ENCODE measurements at places on chromosomes 11 and 22.
A peak's percentile ranks its signal among the peaks of the same experiment; 100 is the strongest.

GRCh38 chr11:123616505-123617198 lies 37.8 kb downstream of the SCN3B start:
- no peak for DNase-seq

DNA sequence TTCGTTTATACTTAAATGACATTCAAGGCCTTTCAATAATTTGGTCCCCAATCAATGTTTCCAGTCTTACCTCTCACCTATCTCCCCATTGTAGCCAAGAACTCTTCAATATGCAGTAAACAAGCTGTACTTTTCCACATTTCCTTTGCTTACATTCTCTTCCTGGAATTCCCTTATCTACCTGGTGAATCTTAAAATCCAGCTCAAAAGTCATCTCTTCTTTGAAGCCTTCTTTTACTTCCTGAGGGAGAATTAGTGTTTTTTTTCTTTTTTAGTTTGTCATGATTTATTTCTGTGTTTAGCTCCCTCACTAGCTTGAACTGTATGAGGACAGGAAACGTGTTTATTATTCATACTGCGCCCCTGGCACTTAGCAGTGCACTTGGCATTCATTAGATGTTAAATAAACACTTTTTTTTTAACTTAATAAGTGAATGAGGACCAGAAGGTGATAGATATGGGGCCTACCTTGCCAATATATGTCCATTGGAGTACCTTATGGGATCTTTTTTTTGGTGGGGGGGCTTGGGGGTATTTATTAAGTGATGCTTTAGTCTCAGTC lies 4.9 kb upstream of the PTS start:
- DNase-seq: no peak

GRCh38 chr11:102447193-102447592 lies 5.4 kb downstream of the TMEM123 start:
- DNase-seq: no peak

DNA sequence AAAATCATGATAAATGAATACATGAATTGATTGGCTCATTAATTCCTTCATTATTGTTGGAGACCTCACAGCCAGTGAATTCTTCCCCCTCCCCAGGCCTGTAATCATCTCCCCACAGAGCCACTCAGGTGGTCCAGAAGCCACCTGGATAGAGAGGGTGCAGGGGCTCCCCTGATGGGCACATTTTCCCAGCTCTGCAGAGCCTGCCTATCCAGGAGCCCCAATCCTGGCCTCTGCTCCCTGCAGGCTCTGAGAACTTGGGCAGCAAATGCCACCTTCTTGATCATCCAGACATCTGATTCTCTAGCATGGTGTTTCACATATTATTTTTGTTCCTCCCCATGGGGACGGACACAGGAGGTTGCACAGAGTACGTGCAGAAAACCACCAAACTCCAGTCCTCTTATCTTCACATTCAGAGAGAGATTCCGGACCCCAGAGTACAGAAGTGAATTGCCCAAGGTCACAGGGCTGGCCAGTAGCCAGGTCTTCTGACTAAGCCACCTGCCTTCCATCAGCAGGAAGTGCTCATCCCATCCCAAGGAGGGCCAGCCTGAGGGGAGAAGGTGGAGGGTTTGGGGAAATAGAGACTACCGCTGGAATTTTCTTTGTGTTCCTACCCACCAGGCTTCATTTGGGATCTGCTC lies 348.0 kb downstream of the BUD13 start:
- no peak for DNase-seq

- DNase-seq: no peak
Observed at GRCh38 chr11:12512132-12512531, 134.8 kb downstream of the PARVA start.

DNA sequence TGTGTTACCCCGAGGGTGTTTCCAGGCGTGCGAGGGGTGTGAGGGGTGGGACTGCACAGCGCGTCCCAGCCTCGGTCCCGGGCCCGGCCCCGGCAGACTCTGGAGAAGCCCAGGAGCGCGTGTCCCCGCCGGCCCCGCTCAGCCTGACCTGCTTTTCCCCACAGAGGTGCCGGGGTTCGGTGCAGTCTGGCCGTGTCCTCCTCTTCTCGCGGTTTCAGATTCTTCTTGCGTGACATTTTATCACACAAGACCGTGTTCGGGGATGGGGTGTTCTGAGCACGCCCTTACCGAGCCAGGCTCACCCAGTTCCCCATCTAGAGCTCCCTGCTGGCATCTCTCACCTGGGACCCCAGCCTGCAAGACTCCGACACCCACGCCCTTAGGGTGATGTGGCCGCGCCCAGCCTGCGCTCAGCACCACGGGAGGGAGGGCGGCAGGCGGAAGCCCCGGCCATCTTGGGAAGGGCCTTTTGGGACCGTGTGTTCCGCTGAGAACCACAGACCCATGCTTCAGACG lies 775.6 kb downstream of the BRD1 start:
- peak; percentile 15 for DNase-seq

DNA sequence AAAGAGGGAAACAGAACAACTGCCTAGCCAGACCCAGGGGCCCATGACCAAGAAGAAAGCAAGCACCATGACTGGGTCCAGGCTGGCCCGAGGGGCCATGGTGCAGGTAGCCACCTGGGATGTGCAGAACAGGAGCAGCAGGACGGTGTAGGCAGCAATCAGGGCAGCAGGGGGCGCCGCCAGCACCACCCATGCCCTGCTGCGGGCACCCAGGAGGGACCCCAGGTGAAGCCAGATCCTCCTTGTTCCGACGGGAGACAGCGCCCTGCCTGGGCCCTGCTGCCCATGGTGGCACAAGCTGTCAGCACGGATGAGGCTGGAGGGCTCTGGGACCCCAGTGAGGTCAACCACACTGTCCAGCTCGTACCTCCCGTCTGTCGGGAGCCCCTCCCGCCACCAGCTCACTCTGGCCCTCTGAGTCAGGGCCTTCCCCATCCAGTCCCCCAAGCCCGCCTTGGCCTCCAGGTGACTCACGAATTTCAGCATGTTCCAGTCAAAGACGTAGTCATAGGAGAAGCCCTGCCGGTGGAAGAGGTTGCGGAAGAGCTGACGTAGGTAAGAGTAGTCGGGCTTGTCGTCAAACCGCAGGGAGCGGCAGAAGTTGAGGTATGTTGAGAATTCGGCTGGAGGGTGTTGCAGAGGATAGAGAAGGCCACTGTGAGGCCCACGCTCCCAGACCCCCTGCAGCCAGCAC lies 18.8 kb downstream of the CSNK1E start:
- peak; percentile 36 for DNase-seq

- no peak for DNase-seq
Observed at GRCh38 chr11:46475926-46476545, 84.5 kb upstream of the CHRM4 start.

GRCh38 chr22:25645266-25645665 lies 80.8 kb downstream of the GRK3 start:
- no peak for DNase-seq

GRCh38 chr11:656426-656825 lies 19.4 kb downstream of the DRD4 start:
- no peak for DNase-seq

DNA sequence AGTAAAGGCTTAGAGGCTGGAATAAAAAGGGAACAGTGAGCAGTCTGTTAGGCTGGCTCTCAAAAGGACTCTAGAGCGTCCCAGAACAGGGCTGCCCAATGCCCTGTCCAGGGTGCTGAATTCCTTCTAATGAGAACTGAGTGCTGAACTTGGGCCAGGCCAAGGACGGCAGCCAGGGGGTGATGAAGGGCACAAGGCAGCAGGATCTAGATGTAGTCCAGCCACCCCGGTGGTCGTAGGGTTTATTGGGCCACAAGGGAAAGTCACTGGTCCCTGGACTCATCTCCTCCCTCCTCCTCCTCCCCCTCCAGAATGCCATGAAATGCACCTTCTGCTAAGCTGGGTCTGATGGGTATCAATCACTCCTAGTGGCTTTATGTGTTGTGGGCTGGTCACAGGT lies 19.2 kb downstream of the NPTXR start:
- DNase-seq: no peak

- no peak for DNase-seq
Observed at GRCh38 chr11:113504071-113504470, 28.9 kb upstream of the DRD2 start.

DNA sequence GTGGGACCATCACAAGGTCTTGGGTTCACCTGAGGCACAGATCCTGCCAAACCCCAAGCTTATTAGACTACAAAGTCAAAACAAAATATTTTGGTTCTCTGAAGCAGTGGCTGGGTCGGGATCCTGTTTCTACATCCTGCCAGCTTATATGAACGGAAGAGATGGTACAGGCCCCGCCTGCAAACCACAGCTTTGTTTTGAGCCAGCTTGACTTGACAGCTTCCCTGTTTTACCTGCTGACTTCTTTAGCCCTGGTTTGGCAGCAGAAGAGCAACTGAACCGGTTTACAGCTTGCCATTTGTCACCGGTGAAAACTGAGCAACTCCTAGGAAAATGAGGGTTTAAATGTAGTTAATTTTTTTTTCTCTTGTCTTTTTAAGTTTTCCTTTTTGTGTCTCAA lies 11.4 kb downstream of the PACS1 start:
- DNase-seq: peak; percentile 67

DNA sequence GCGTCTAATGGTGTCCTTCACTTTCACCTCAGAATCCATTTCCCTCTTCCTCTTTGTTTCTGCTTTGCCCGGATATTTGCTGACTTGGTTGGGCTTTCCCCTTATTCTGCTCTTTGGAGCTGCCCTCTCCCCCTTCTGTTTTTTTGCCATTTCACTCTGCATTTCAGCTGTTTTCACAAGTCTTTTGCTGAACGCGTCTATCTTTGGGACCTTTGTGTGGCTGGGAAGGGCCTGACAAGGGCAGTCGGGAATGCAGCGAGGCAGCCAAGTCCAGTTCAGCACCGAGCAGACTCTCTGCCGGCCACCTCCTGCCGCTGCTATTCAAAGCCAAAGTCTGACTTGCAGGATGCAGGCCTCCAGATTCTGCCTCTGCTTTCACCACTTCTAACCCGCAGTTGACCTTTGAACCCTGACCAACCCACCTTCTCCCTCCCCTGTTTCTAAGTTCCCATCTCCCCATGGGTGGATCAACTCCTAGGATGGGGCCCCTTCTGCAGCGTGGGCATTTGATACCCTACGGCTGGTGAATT lies 38.2 kb downstream of the FEZ1 start:
- no peak for DNase-seq

- DNase-seq: no peak
Observed at GRCh38 chr11:45048870-45049691, 97.4 kb upstream of the PRDM11 start.

DNA sequence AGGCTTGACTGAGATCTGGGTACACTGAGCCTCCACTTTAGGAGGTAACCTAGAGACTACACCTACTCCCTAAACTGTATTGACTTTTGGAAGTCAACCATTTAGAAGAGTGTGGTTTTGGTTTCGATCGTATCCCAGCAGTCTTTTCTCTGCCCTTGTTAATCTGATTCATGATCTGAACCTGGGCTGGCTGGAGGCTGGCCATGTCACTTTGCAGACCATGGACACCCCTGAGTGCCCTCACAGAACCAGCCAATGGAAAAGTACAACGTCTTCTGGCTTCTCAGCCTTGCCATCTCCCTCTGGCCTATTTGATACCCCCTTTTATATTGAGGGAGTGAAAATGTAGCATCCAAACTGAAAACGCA lies 10.8 kb downstream of the EHF start:
- DNase-seq: no peak

DNA sequence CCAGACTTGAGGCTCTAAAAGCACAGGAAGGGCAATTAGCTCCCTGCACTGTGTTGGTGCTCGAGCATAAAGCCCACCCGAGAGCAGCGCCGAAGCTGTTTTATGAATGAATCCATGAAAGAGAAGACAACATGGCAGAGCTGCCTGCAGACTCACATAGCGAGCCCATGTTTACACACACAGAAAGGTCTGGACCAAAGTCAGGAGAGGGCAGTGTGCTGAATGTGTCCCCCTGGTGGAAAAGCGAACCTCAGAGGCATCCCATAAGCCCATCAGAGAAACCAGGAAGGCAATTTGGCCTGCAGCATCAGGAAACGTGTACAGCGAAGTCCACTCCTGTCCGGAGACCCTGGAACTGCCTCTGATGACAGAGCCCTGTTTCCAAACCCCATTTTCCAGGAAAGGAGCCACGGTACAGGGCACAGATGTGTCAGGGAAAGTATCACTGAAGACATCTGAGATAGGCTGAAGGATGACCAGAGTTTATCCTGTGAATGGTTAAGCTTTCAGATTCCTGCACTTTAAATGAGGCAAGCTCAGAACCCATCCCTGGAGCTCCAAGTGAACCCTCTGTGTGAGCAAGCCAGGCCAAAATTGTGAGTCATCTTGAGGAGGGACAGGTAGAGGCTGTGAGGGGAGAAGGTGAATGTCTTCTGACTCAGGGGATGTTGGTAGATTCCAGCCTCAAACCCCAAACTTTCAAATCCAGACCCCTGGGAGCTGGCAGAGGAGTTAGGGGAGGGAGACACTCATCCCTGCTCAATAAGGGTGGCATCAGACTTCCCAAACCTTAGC lies 36.9 kb downstream of the CHRDL2 start:
- no peak for DNase-seq

GRCh38 chr22:50531962-50532674 lies 2.3 kb upstream of the TYMP start:
- no peak for DNase-seq

- DNase-seq: no peak
Observed at GRCh38 chr22:39136317-39136716, 16.2 kb downstream of the CBX7 start.

DNA sequence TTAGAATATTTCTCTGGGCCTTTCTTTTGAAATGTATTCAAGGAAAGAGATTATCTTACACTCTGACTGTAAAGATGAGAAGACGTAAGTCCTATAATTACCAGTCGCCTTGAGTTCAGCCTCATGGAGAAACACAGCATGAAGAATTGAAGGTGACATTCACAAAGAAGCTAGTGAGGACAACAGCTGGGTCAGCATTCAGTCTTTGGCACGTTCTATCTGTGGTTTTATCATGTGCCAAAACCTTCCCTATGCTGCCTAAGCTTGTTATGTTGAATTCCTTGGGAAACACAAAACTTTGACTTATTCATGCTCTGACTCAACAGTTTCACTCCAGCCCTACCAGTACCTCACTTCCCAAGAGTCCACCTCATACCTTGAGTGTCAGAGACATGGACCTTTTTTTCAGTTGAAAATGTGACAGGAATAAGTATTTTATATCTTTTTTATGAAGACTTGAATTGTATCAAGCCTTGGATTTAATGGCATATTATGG lies 198.8 kb upstream of the KIRREL3 start:
- DNase-seq: no peak

DNA sequence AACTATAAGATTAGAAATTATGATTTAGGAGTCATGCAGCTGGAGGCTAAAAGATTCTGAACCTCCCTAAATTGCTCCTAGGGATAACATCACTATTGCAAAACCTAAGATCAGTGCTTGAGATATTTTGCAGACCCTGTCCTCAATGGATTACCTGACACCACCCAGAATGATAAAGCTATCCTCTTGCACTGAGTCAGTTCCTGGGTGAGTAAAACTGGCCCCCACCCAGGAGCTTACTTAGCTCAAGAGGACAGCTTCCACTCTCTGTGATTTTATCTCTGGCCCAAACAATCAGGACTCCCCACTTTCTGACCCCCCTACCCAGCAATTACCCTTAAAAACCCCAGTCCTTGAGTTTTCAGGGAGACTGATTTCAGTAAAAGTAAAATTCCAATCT lies 2074.4 kb upstream of the RAG2 start:
- DNase-seq: no peak

GRCh38 chr11:114182471-114183043 lies 113.6 kb upstream of the NNMT start:
- no peak for DNase-seq

GRCh38 chr11:128231845-128232410 lies 355.4 kb downstream of the ETS1 start:
- DNase-seq: no peak

- no peak for DNase-seq
Observed at GRCh38 chr11:124766156-124766555, 4.1 kb upstream of the ESAM start.

GRCh38 chr11:13486926-13487660 lies 8.7 kb downstream of the PTH start:
- no peak for DNase-seq

- no peak for DNase-seq
Observed at GRCh38 chr22:24325105-24325757, 54.6 kb downstream of the SPECC1L start.

Measured in activated naive CD4-positive, alpha-beta T cell (primary cell).